ENCODE measurements at places on chromosomes 11 and 22. TPM values are rescaled to one million over a fixed set of nuclear protein-coding genes. Genes with fewer than 3 reads are reported as not detected.

F2 gene
- 0.48 TPM for total RNA-seq

SLC35F2 gene
- 21.6 TPM for total RNA-seq

RTN4R gene
- total RNA-seq: not detected

ABCG4 gene
- not detected for total RNA-seq

ISX gene
- total RNA-seq: not detected
